PC-3 (cell line): ENCODE measurements at places on chromosomes 12 and 14.

DNA sequence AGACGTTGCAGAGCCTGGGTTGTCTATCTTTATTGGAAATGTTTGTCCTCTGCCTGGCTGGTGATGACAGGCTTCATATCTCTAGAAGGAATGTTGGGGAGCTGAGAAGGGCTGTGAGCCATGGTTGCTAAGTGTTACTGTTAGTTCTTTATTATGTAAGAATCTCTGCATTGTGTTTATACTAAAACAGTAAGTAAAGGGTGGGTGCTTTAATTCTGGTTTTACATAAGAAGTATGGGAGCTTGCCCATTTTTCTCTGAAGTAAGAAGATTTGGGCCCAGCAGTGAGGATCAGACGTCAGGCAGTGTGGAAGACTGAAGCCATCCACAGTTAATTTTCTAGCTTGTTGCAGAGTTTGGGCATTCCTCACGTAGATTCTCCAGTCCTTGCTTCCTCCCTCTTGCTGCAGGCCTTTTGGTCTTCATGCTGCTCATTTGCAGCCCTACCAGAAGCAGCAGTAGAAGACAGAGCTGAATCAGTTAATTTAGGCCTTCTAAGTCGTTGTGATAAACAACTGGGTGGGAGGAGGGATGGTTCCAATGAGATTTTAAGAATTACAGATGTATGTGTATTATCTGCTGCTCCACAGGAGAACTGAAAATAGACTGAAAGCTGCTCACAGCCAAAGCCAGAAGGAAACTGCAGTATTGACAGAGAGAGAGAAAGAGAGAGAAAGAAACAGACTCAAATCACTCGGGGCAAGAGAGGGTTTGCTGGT, 21.4 kb downstream of the WNT5B start:
- H3K27me3 ChIP-seq: no peaks in the 10 kb centered on the region
- H3K27ac ChIP-seq: no peak overlapping the region
- peaks cover 11% of the 10 kb centered on the region for H3K4me1 ChIP-seq
- no peak overlapping the region for H3K4me3 ChIP-seq
- H3K36me3 ChIP-seq: no peaks in the 10 kb centered on the region
- no peak for DNase-seq

DNA sequence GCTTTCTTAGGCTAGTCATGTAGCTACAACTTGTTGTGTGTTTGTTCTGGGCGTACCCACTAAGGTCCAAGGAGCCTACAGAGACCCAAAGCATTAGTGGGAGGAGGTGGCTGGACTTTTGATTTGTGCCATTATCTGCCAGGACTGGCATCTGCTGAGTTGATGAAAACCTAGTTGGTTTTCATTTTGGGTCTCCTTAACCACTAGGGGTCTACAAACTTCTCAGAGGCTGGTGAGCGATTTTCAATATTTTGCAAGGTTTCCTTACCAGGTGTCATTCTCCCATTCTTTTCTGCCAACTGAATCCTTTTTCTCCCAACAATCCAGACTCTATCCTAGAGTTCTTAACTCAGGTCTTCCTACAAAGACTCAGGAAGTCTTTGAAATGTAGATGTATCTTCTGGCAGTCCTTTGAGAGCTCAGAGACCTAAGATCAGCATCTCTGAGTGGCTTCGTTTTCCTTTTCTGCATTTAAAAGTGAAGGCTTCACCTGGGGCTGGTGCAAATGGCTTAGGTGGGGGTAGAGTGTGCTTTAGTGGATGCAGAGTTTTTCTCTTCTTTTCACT, 150.0 kb upstream of the RMST start:
- H3K4me3 ChIP-seq: no peak overlapping the region
- H3K27me3 ChIP-seq: peaks cover 22% of the 10 kb centered on the region
- H3K27ac ChIP-seq: no peak overlapping the region

DNA sequence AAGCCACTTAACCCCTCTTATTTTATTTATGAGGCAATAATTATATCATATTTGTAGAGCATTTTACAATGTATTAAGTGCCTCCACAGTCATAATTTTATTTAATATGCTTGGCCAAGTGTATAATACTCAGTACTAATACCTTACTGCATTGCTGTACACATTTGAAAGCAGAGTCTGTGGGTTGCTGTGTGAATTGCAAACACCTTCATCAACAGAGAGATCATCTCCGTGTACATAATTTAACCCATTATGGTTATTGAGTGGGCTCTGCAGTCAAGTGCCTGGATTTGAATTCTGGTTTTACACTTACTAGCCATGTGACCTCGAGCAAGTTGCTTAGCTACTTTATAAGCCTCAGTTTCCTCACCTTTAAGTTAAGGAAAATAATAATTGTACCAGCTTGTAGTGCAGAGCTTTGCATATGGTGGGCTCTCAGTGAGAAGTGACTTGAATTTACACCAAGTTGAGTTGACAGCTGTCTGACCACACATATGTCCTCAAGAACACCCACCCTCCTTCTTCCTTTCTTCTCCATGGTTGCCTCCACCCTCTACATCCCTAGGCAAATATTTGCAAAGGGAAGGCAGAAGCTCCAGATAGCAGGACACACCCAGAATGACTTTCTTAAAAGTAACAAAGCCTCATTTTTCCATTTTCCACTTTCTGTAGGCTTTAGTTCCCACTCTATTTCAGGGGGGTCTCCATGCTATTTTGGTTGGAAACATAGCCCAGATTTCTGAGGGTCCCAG, 12.3 kb downstream of the CRACR2A start:
- H3K27ac ChIP-seq: no peak overlapping the region
- DNase-seq: no peak
- H3K36me3 ChIP-seq: no peaks in the 10 kb centered on the region
- no peak overlapping the region for H3K4me3 ChIP-seq
- H3K4me1 ChIP-seq: no peaks in the 10 kb centered on the region; the same call in 1 of the 2 replicates

DNA sequence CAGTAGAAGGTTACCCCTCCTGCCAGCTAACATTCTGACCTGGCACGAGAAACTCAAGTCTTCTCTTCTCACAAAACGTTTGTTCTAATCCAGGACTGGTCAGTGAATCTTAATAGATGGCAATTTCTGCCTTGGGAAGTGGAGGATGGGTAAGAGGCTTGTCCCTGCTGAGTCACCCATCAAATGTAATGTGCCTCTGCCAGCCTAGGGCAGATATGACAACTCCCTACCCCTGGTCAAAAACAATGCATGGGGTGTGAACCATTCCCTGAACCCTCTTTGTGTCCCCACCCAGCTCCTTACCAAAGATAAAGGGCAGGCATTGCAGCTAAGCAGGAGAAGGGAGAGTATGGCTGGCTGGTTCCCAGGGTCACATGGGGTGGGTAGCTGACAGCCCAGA, 1052.9 kb downstream of the GALC start:
- no peak overlapping the region for H3K27ac ChIP-seq
- H3K4me3 ChIP-seq: no peak overlapping the region
- no peaks in the 10 kb centered on the region for H3K4me1 ChIP-seq
- H3K27me3 ChIP-seq: no peaks in the 10 kb centered on the region
- no peak for DNase-seq

DNA sequence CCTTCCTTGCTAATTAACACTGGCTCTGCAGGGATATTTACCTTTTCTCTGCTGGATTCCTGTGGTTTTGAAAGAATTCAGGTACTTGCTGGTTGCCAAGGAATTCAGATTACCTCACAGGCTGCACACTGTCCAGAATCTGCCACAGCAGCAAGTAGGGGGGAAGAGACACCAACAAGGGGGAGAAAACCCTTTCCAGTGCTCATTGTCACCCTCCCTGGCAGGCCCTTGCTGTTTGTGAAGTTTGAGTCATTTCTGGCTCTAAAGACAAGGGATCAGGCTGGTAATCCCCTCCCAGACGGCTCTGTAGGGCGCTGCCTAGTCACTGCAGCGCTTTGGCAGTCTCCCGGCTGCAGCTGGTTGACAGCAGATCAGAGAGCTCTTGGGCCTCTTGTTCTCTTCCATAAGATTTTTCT, 50.8 kb downstream of the TTLL5 start:
- H3K27me3 ChIP-seq: no peaks in the 10 kb centered on the region
- DNase-seq: peak; percentile 96
- H3K4me1 ChIP-seq: peaks cover 43% of the 10 kb centered on the region
- peaks cover 6% of the 10 kb centered on the region; the same call in 1 of the 2 replicates for H3K36me3 ChIP-seq

DNA sequence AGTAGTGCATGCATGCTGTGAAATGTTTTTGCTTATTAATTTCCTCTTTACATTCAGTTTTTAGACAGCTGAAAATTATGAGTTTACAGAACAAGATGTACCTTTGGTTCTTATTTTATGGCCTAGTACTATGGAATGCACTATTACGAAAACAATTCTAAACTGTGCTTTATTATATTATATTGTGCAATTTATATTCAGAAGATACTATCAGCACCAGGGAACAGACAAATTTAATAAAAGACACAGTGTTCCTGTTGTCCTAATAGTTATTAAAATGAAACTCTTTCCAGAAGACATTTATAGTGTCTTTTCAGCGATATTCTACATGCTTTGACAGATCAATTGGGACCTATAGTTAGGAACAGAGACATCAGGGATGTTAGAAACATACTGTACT, 427.3 kb downstream of the BTG1 start:
- no peaks in the 10 kb centered on the region for H3K27me3 ChIP-seq
- no peaks in the 10 kb centered on the region for H3K36me3 ChIP-seq
